ENCODE measurements at places on chromosomes 7 and 10. TPM values are rescaled to one million over a fixed set of nuclear protein-coding genes. Genes with fewer than 3 reads are reported as not detected.

DNA sequence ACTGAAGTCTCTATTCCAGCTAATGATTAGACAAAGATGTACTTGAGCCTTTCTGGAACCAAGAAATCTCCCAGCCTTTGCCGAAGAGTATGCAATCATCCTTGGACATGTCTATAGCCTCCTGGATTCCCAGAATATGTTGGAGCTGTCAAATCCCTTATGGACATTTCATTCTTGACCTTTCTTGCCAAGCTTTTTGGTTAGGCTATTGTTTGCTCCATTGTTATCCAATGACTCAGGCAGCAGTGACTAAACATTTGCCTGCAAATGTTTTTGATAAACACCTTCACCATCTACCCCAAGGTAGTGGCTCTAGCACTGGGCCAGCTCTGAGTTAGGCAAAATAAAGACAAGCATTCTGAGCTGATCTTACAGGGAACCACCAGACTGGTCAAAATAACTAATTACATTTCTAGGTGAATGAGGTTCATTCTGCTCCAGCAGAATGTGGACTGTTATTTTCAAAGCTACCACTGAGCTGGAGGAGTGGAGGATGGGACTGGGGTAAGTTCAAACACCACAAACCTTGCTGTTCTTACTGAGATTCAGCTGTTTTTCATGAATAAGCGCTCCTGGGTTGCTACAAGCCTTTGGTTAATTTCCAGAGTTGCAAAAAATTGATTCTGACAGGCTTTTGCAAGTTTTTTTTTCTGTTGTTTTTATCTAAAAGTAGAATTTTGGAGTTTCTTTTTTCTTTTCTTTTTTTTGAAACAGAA, 81.0 kb downstream of the TMEM270 start:
- H3K36me3 ChIP-seq = no peaks in the 10 kb centered on the region
- DNase-seq = no peak
- H3K4me3 ChIP-seq = no peak overlapping the region
- H3K27ac ChIP-seq = no peak overlapping the region
- no peaks in the 10 kb centered on the region for H3K4me1 ChIP-seq
- no peaks in the 10 kb centered on the region for H3K27me3 ChIP-seq

TAS2R40 gene
- not detected for total RNA-seq

HECW1 gene
- total RNA-seq = 0.11 TPM

GRCh38 chr7:18936265-18936664, 181.2 kb downstream of the TWIST1 start:
- no peaks in the 10 kb centered on the region for H3K36me3 ChIP-seq
- no peak overlapping the region for H3K27ac ChIP-seq
- DNase-seq = no peak
- H3K4me1 ChIP-seq = no peaks in the 10 kb centered on the region
- no peaks in the 10 kb centered on the region for H3K27me3 ChIP-seq
- no peak overlapping the region for H3K4me3 ChIP-seq

DNA sequence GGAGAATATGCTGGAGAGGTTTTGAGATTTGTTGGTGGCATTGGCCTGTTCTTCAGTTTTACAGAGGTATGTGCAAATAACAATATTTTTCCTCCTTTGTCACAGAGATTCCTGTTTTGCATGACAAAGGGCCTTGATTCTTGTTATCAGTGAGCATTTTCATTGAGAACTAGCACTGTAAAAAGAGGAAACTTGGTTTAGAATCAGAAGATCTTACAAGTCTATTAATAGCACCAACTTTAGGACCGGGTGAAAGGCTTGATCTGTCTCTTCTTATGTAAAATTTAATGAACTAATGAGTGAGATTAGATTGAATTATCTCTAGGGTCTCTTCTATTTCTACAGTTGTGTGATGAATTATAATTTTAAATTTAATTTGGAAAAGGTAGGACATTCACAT, 25.5 kb downstream of the TSPAN13 start:
- H3K4me3 ChIP-seq = no peak overlapping the region
- H3K27ac ChIP-seq = no peak overlapping the region
- H3K36me3 ChIP-seq = no peaks in the 10 kb centered on the region
- peaks cover 2% of the 10 kb centered on the region for H3K4me1 ChIP-seq
- no peaks in the 10 kb centered on the region for H3K27me3 ChIP-seq
- DNase-seq = no peak

- peaks cover 8% of the 10 kb centered on the region for H3K4me1 ChIP-seq
- no peak overlapping the region for H3K27ac ChIP-seq
- H3K4me3 ChIP-seq = no peak overlapping the region
- no peaks in the 10 kb centered on the region for H3K36me3 ChIP-seq
Observed at GRCh38 chr7:130366564-130366963, 13.7 kb upstream of the CPA1 start.

DNA sequence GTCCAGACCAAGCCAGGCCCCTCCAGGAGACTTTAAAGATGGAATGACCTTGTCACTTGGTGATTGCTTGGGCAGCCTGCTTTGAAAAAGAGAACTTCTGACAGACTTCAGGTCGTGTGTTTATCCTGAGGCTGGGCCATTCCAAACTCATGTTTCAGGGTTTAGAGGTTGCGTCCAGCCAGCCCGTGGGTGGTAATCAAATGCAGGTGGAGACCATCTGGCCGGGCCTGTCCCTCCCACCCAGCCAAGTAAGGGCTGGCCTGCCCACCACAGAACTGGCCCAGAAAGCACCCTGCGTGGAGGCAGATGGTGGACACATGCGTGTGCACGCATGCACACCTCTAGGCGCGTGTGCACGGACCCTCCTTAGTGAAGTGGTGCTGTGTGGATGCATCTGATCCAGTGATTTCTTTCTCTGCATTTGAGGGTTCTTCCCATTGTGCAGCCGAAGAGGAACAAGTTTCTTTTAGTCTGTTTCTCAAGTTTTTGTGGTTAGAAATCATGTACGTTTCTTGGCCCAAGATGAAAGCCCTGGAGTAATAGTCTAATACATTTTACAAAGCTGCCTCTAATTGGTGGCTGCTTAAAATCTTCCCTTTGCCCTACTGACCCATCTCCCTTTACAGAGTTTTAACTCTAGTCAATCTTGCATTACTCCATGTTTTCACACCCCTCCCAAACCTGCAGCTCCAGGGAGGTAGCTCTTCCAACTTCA, 43.0 kb downstream of the SUFU start:
- peak; percentile 57 for DNase-seq
- no peak overlapping the region for H3K27ac ChIP-seq
- H3K36me3 ChIP-seq = peaks cover 5% of the 10 kb centered on the region
- H3K4me1 ChIP-seq = peaks cover 3% of the 10 kb centered on the region

DNA sequence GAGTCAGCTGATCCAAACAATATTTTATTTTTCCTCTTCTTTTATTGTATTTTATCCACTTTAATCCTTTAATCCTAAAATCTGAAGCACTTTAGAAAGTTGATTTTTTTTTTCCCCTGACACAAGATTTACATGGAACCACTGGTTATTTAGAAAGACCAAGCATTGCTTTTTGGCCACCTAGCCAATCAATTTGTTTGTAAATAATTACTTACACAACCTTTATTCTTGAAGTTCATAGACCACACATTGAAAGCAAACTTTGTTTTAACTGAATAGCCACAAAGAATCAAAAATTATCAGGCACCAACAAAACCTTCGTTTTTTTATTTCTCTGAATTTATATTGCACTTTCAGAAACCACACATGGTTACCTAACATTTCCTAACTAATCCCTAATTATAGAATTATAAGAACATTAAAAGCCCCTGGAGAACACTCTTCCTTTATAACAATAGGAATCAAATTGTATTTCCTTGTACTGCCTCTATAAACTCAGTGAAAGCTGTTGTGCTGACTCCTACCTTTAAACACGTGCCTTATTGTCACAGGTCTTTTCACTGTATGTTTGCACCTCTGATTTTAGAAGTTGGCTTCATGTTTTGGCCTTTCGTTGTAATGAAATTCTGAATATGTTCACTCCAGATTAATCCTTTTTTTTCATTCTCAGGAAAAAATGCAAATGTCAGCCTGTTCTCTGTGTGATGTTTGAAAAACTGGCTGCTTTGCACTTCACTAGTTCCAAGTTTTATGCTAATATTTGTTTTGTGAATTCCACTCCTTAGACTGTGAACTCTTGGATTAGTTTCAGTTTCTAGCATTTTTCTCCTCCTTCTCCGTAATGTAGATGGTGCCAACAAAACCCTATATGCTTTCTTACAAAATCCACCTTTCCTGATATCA, 1511.9 kb downstream of the REEP3 start:
- no peaks in the 10 kb centered on the region for H3K4me1 ChIP-seq
- H3K27ac ChIP-seq = no peak overlapping the region
- H3K4me3 ChIP-seq = no peak overlapping the region
- no peaks in the 10 kb centered on the region for H3K27me3 ChIP-seq
- no peak for DNase-seq
